Fibroblast of skin of right biceps (primary cell): ENCODE measurements at places on chromosomes 13 and 19.

- DNase-seq = no peak
These were observed 30.4 kb downstream of the RB1 start for GRCh38 chr13:48333976-48334375.

DNA sequence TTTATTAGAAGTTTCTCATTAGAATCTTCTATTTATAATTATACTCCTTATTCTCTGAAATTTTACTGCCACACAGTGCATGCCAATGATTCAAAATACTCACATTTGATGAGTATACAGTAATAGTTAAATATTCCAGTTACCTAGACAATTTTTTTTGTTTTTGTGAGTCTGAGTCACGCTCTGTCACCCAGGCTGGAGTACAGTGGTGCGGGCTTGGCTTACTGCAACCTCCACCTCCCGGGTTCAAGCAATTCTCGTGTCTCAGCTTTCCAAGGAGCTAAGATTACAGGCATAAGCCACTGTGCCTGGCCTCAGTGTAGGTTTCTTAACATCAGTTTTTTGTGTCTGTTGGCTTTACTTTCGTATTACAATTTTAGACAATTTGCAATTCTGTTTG is 87.1 kb downstream of the ZNF486 start:
- DNase-seq = no peak

GRCh38 chr19:5480427-5480836 is 25.2 kb downstream of the ZNRF4 start:
- peak; percentile 21 for DNase-seq

DNA sequence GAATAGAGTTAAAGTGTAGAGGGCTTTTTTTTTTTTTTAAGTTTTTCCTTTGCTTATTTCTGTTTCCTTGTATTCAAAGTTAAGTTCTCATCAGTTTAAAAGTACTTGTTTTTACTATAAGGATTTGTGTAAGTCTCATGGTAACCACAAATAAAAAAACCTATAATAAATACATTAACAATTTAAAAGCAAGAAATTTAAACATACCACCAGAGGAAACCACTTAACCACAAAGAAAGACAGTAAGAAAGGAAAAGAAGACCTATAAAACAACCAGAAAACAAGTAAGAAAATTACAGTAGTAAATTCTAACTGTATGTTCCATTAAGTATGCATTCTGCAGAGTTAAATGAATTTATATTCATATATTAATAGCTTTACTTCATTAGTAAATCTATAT is 999.1 kb upstream of the ATXN8OS start:
- DNase-seq = no peak

DNA sequence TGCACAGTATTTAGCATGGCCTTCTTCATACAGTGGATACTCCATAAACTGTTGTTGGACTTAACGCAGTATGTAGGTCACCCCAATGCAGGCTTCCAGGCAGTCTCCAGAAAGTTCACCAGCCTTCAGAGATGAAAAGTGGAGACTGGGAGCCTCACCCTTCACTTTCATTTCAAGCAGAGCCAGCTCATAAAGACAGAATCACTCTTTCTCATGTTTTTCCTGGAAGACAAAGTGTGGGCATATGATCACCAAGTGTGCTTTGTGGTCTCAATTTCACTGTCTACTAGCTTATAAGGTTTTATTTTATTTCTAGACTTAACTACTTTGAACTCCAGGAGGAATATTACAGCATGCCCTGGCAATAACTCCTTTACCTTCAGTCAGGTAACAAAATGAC is 26.3 kb upstream of the TNFSF11 start:
- DNase-seq = no peak

GRCh38 chr13:59392328-59392727 is 771.4 kb downstream of the DIAPH3 start:
- DNase-seq = no peak

DNA sequence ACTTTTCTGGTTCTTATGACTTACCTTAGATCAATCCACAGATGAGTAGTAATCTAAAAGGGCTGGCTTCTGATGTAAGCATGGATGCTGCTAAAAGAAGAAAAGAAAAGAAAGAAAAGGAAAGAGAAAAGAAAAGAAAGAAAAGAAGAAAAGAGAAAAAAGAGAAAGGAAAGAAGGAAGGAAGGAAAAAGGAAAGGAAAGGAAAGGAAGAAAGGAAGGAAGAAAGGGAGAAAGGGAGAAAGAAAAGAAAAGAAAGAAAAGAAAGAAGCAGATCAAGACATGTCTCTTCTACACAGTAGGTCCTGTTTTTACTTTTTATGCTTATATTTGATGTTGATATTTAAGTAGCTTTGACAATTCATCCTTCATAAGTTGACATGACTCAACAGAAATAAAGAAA is 421.3 kb downstream of the DIAPH3 start:
- no peak for DNase-seq

DNA sequence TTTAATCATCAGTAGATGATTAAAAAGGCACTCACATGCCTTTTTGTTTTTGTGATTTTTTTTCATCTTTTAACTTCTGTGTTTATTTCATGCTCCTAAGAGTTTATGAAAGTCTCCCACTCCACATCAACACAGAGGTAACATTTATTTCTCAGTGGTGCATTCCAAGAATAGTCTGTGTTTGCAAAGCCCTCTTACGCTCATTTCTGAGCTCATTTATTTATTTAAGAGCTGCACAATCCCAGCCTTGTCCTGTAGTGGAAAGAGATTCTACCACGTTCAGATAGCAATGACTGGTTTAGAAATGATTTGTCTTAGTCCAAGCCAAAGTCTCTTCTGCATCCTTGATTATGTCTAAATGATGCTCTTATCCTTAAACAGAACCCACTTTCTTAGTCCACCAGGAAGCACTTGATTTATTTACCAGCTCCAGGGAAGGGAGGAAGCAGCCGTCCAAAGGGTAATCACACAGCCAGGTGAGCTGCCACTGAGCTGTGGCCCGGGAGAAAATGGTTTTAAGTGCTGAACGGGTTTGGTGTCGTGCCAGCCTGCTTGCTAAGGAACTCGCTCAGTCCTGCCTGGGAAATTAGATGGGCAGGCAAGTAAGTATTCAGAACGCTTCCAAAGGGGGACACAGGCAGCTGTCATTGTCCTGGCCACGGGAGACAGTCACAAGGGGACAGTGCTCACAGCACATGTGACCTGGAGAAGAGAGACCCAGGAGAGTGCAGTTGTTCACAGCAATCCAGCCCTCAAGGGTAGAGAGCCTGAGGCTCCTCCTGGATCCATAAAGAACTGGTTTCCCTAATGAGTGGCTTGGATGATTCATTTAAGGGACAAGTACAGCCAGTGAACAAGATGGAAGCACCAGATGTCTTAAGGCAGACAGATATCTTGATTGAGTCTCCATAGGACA is 131.8 kb upstream of the WASF3 start:
- DNase-seq = no peak

DNA sequence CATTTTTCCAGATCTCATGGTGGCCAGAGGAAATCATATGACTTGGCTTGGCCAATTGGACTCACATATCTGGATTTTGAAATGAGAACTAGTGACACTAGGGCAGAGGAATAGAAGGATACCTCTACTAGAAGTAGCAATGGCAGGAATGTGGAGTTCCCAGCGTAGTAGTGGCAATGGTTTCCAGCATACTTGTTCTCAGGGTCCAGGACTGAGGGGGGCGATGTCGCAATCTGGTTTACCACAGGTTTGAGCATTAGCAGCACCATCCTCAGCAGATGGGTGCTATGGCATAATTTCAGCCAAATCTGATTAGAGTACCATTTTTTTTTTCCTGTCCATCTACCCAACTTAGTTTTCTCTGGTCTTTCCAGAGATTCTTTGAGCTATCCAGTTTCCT is 8.1 kb upstream of the SLITRK1 start:
- DNase-seq = no peak

- no peak for DNase-seq
These were observed 90.4 kb downstream of the PTPRS start for GRCh38 chr19:5250127-5250659.

DNA sequence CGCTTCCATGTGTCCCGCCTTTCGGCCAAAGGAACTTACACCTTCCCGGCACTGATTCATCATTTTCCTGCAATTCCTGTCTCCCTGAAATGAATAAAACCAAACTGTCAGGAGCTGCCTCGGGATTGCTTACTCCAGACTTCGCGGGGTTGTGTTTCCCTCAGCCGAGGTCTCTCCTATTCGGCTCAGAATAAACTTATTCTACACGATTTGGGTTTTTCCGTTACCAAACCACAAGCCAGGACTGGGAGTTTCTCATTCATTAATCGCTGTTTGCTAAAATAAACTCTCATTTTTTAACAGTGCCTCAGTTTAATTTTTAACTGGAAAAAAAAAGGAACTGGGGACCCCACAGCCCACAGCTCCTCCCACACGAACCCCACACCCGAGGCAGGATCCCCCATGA is 667 bp downstream of the ZNF878 start:
- DNase-seq = peak; percentile 34

DNA sequence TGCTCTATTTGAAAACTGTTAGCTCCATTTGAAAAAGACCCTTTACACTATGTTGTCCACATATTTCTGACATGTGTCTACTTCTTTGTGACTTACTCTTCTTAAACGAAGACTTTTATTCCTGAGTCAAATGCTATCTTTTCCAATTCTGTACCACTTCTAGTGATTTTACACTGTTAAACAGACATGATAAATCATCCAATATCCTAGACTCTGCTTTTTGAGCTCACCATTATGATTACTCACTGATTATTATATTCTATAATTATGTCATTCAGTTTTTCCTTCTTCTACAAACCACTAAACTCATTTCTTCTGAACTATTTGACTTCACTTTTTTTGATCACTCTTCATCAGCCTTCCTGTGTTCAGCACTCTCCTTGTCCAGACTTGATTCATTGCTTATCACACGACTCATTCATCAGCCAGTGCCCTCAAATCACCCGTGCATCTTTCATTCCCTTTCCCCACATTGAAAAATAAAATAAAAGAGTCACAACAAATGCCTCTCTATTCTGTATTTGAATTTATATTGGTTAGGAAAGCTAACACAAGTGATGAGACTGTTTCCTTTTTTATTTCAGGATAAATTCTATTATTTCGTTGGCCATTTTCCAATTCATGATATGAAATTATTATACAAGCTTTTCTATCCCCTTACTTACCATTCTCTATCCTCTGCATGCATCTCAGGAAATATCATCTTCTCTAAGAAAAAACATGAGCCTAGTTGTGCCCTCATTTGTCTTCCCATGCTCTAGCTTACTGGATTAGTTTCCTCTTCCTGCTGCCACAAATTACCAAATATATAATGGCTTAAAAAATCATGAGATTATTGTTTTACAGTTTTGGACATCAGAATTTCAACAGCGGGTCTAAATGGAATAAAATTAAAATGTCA is 1482.1 kb upstream of the MIR17HG start:
- DNase-seq = no peak

DNA sequence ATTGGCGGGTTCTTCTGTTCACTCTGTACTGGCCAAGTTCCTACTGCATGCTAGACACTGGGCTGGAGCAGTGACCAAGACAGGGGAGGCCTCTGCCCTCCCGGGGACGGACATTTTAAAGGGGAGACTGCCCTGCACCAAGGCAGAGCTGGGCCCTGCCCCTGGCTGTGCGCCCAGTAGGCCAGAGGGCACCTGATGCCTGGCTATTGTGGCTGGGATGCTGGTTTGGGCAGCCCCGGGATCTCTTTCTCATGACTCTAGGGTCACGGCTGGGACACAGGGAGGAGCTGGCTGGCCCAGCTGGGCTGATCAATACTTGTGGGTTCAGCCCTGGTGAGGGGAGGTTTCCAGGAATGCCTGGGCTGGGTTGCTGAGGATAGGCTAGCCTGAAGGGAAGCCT is 17.7 kb downstream of the LIPE start:
- DNase-seq = no peak

DNA sequence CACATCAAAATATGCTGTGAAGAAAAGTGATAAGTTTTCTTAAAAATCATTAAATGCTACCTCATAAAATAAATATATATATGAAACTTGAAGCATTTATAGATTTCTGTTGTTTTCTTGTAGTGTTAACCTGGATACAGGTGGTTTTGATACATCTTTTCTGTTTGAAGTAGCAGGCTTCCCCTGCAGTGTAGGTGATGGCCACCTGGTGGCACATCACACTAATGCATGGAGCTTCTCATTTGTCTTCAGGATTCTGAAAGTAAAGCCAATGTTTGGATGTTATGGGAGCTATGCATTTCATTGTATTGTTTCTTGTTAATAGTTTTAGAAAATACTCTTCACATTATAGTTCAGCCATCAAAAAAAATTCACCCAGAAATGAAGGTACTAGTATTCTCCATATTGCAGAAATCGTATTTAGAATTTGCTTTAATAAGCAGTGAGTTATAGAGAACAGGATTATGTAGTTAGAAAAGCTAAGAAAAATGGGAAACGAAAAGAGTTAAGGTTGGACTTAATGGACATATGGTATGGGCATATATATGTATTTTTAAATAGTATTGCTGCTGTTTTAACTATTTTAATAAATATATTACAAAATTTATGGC is 18.7 kb downstream of the GPR180 start:
- DNase-seq = peak; percentile 24

DNA sequence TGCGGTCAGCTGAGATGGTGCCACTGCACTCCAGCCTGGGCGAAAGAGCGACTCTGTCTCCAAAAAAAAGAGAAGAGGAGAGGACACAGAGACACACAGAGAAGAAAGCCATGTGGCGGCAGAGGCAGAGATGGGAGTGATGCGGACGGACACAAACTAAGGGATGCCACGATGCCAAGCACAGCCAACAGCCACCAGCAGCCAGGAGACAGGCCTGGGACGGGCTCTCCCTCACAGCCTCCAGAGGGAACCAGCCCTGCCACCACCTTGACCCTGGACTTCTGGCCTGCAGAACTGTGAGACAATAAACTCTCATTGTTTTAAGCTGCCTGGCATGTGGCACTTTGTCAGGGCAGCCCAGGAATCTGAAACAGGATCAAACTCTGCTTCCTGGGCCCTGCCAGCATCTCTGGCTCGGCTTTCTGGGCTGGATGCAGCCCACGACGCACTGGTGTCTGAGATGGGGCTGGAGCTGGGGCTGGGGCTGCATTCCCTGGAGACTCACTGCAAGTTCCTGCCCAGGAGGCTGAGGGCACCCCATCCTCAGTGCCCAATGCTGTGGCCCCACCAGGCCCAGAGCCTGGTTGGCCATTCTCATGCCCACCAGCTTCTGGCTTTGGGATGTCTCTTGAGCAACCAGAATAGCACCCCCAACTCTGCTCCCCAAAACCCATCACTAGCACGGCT is 3.0 kb downstream of the F2RL3 start:
- DNase-seq = no peak

GRCh38 chr19:49864890-49865289 is 2.5 kb downstream of the PNKP start:
- no peak for DNase-seq

DNA sequence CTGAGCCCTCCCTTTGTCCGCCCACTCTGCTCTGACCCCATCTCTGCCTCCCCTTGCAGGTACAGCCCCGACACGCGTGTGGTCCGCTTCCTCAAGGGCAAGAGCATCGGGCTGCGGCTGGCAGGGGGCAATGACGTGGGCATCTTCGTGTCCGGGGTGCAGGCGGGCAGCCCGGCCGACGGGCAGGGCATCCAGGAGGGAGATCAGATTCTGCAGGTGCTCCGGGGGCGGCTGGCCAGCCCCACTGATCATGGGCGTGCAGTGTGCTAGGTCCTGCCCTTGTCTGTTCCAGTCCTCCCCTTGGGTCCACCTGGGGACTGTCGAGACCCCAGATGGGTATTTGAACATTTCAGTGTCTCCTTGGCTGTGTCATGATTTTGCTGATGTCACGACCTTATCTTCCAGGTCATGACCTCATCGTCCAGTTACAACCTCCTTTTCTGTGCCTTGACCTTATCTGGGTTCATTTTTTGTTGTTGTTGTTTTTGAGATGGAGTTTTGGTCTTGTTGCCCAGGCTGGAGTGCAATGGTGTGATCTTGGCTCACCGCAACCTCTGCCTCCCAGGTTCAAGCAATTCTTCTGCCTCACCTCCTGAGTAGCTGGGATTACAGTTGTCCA is 25.3 kb downstream of the APBA3 start:
- no peak for DNase-seq

GRCh38 chr19:49583239-49583638 is 2.1 kb downstream of the PRRG2 start:
- no peak for DNase-seq
